AG20443 (cell line): ENCODE measurements at places on chromosomes 11 and 22.

GRCh38 chr22:48101704-48102103, 1339.3 kb downstream of the TBC1D22A start:
- no peak for DNase-seq

DNA sequence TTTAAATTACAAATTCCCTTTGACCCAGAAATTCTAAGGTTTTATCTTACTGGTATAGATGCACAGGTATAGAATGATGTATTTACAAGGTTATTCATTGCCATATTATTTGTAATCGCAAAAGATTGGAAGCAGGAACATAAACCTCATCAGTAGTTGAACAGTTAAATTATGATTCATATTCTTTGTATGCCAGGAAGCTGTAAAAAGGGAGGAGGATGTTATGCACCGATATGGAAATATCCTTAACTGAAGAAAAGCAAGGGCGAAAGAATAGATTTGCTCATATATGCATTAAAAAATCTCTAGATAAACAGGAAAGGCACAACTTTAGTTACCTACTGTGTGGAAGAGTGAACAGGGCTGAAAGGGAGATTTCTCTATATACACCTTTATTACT, 36.7 kb downstream of the PPFIA1 start:
- no peak for DNase-seq

DNA sequence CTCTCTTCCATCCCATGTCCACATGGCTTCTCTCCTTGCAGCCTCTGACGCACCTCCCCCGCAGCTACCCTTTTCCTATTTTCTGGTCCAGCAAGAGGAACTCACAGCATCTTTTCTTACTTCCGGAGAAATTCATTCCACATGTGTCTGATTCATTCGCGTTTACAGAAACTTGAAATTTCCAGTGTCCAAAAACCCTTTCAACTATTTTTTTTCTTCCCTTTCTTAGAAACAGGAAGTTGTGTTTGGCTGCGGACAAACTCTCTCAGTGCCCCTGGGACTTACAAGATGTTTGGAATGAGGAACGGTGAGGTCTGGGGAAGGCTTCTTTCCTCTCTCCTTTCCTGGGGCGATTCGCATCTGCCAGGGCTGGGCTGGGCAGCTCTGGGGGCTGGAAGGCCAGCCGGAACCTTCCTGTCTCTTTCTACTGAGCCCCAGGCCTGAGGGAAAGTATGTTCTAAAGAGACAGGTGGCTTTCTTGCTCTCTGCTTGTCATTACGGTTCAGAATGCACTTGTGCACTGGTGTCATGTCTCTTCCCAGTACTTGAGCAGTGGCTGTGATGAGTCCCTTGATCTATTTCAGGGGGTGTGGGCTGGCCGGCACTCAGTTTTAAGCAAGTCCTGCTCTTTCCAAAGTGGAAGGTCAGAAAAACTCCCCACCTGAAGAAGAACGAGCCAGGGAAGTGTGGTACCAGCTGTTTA, 27.5 kb downstream of the ADAMTS8 start:
- DNase-seq: peak; percentile 70

DNA sequence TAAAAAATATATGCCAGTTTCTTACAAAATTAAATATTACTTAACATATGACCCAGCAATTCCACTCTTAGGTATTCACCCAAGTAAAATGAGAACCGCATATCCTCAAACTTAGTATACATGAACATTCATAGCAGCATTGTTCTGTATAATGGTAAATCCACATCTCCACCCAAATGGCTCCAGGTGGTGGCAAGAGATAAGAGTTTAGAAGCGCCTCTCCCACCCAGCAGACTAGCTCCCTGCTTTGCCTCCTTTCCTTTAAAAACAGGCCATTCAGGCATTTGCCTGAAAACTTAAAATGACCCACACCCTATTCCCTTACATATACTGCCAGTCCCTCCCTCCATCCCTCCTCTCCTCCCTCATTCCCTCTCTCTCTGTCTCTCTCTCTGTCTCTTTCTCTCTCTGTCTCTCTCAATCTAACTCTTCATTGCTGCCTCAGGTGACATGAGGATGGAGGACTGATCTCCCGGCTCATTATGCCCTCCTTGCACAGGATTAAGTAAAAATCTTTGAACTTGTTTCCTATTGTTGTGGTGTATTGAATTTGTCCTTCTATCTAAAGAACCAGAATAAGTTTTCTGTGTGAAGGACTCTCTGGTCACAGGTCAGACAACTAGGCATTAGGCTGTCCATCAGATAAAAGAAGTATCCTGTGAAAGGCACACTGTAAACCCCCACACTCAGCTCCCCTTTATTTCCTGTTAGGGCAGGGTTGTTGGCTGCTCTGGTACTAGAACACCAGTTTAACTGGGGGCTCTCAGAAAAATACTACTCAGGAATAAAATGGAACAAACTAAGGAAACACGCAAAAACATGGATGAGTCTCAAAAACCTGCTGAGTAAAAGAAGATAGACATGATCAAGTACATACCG, 48.3 kb downstream of the RRP8 start:
- DNase-seq: no peak
